Umbilical cord (tissue), 2 donors: ENCODE measurements at places on chromosomes 1 and 21. TPM values are rescaled to one million over a fixed set of nuclear protein-coding genes. Genes with fewer than 3 reads are reported as not detected.

- DNase-seq, result no peak
Measured at GRCh38 chr1:174116042-174116441, 43.3 kb upstream of the RABGAP1L start.

- DNase-seq, result no peak
Measured at GRCh38 chr1:237671935-237672334, 218.8 kb downstream of the ZP4 start.

Gene C8A
- total RNA-seq, result not detected

Gene TFF2
- total RNA-seq, result not detected
